ENCODE measurements at places on chromosomes 11 and 22.
A peak's percentile ranks its signal among the peaks of the same experiment; 100 is the strongest.

GRCh38 chr22:45450921-45451651 is 37.6 kb downstream of the RIBC2 start:
- no peaks in the 10 kb centered on the region for H3K4me1 ChIP-seq
- H3K36me3 ChIP-seq: no peaks in the 10 kb centered on the region

- H3K4me1 ChIP-seq: peaks cover 100% of the 10 kb centered on the region
- DNase-seq: peak; percentile 81
- no peaks in the 10 kb centered on the region for H3K27me3 ChIP-seq
- H3K27ac ChIP-seq: peak overlapping the region; percentile 96
These were observed 7.2 kb downstream of the GRK2 start for GRCh38 chr11:67273260-67273990.

DNA sequence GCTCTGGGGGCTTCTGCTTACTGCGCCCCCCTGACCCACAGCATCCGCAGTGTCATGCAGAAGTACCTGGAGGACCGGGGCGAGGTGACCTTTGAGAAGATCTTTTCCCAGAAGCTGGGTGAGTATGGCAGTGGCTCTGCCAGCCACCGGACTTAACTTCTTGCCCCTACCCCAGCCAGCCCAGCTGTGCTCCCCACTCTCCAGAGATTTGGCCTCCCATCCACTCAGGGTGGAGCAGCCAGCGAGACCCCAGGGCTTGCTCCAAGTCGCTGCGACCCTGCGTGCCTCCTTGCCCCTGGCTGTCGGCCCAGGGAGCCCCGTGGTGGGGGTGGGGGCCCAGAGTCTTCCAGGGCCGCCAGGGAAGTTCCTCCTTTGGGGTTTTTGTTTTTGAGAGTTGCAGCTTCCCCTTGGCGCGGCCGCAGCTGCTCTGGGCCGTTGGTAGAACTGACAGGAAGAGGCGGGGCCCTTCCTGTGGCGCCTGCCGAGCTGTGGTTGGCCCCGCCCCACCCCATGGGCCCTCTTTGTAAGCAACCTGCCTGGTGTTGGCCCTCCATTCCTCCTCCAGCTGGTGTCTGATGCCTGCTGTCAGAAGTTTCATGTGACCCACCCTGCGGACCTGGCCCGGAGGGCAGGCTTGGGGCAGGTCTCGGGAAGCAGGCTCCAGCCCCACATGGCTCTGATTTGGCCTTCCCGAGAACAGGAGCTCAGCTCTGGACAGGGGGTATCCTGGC is 11.1 kb downstream of the GRK2 start:
- H3K27ac ChIP-seq: peak overlapping the region; percentile 96
- peak; percentile 99 for DNase-seq
- H3K36me3 ChIP-seq: peaks cover 41% of the 10 kb centered on the region
- H3K4me3 ChIP-seq: peak overlapping the region; percentile 29
- peaks cover 88% of the 10 kb centered on the region for H3K4me1 ChIP-seq

DNA sequence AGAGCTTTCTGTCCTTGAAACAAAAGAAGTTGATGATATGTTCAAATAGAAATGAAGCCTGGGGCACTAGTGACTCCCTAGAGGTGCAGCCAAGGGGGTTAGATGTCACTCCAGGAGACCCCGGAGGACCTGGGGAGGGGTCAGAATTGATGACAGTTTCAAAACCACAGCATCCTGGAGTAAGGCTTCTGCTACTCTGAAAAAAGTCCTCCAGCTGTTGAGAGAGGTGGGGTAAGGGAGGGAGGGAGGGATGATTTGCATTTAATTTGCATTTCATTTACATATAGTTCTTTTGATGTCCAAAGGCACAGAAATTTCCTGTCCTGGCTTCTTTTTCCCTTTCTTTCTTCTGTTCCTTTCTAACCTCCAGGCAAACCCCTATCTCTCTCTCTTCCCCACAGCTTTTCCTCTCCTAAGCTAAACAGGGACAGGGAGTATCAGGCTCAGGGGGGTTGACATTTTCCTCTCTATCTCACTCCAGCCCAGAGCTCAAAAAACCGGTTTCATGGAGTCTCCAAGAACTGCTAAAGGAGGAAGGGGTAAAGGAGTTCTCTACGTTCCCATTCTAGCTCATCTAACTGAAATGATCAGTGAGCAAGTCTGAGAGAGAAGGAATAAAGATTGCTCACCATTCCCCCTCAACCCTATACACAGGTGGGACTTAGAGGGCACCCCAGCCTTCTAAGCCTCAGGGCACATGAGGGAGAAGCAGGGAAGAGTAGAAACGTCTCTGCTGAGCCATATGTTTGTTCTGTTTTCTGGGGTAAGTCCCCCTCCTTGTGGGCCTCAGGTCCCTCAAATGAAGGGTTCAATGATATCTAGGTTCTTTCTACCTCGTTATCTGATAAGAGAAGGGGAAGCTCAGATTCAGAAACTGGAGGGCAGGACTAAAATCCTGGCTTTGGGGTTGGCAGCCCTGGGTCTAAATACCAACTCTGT is 3.5 kb upstream of the POU2F3 start:
- H3K36me3 ChIP-seq: no peaks in the 10 kb centered on the region
- peaks cover 3% of the 10 kb centered on the region for H3K27me3 ChIP-seq
- no peak overlapping the region for H3K27ac ChIP-seq
- no peak for DNase-seq
- H3K4me1 ChIP-seq: peaks cover 6% of the 10 kb centered on the region
- no peak overlapping the region for H3K4me3 ChIP-seq

GRCh38 chr11:102081313-102081712 is 28.9 kb upstream of the YAP1 start:
- H3K27me3 ChIP-seq: no peaks in the 10 kb centered on the region
- no peak overlapping the region for H3K4me3 ChIP-seq
- H3K36me3 ChIP-seq: no peaks in the 10 kb centered on the region
- no peak for DNase-seq

- H3K4me3 ChIP-seq: no peak overlapping the region
- H3K27me3 ChIP-seq: no peaks in the 10 kb centered on the region
- no peak overlapping the region for H3K27ac ChIP-seq
- H3K36me3 ChIP-seq: peaks cover 9% of the 10 kb centered on the region
- DNase-seq: no peak
These were observed 117.4 kb downstream of the SGSM3 start for GRCh38 chr22:40487663-40488249.

GRCh38 chr11:88454881-88455280 is 117.3 kb upstream of the CTSC start:
- H3K36me3 ChIP-seq: no peaks in the 10 kb centered on the region
- no peak overlapping the region for H3K4me3 ChIP-seq
- no peaks in the 10 kb centered on the region for H3K27me3 ChIP-seq
- no peak overlapping the region for H3K27ac ChIP-seq
- no peak for DNase-seq

- no peak overlapping the region for H3K27ac ChIP-seq
- no peak overlapping the region for H3K4me3 ChIP-seq
- peak; percentile 78 for DNase-seq
- H3K27me3 ChIP-seq: no peaks in the 10 kb centered on the region
- H3K4me1 ChIP-seq: no peaks in the 10 kb centered on the region
These were observed 59.2 kb downstream of the SLC35F2 start for GRCh38 chr11:107799218-107799859.

GRCh38 chr11:44671234-44671633 is 55.5 kb upstream of the TSPAN18 start:
- no peak for DNase-seq
- no peaks in the 10 kb centered on the region for H3K36me3 ChIP-seq
- no peak overlapping the region for H3K27ac ChIP-seq
- H3K4me1 ChIP-seq: no peaks in the 10 kb centered on the region
- no peak overlapping the region for H3K4me3 ChIP-seq

DNA sequence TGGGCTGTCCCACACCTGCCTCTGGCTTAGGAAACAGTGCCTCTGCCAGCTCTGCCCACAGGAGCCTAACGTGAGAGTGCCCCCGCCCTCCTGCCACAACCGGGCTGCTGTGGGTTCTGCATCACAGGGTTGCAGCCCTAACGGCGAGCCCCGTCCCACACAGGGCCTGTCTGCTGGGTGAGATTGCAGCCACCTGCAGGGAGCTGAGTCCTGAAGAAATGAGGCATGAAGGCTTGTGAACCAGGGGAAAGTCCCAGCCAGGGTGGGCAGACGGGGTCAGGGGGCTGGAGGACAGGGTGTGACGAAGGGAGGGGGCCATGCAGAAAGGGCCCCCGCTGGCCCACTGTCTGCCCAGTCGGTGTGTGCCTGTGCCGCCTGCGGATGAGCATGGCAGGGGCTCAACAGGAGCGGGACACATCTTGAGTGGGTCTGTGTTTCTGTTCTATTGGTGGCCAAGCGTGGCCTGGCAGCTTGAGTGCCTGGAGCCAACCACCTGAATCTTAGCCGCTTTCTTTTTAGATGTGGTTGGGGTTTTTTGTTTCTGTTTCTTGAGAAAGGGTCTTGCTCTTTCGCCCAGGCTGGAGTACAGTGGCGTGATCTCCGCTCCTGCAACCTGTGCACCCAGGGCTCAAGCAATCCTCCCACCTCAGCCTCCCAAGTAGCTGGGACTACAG is 38.9 kb downstream of the CTTN start:
- no peaks in the 10 kb centered on the region for H3K4me1 ChIP-seq
- no peak overlapping the region for H3K27ac ChIP-seq
- no peak overlapping the region for H3K4me3 ChIP-seq
- H3K27me3 ChIP-seq: peaks cover 22% of the 10 kb centered on the region

- H3K4me3 ChIP-seq: no peak overlapping the region
- no peaks in the 10 kb centered on the region for H3K27me3 ChIP-seq
- H3K4me1 ChIP-seq: peaks cover 59% of the 10 kb centered on the region
- no peak overlapping the region for H3K27ac ChIP-seq
These were observed 25.4 kb upstream of the MYH9 start for GRCh38 chr22:36413022-36413775.

GRCh38 chr11:4087551-4087950 is 7.0 kb upstream of the RRM1 start:
- H3K27me3 ChIP-seq: no peaks in the 10 kb centered on the region
- DNase-seq: no peak
- H3K36me3 ChIP-seq: peaks cover 100% of the 10 kb centered on the region
- H3K27ac ChIP-seq: no peak overlapping the region
- no peak overlapping the region for H3K4me3 ChIP-seq
- H3K4me1 ChIP-seq: peaks cover 6% of the 10 kb centered on the region

- no peak overlapping the region for H3K27ac ChIP-seq
- no peaks in the 10 kb centered on the region for H3K4me1 ChIP-seq
- H3K27me3 ChIP-seq: no peaks in the 10 kb centered on the region
- no peak for DNase-seq
- no peaks in the 10 kb centered on the region for H3K36me3 ChIP-seq
These were observed 38.5 kb downstream of the OSBP2 start for GRCh38 chr22:30733181-30733631.

- H3K36me3 ChIP-seq: no peaks in the 10 kb centered on the region
- H3K4me1 ChIP-seq: no peaks in the 10 kb centered on the region
- H3K27ac ChIP-seq: no peak overlapping the region
- no peak for DNase-seq
- H3K4me3 ChIP-seq: no peak overlapping the region
- H3K27me3 ChIP-seq: no peaks in the 10 kb centered on the region
These were observed 4.4 kb downstream of the OR6M1 start for GRCh38 chr11:123801765-123802164.

DNA sequence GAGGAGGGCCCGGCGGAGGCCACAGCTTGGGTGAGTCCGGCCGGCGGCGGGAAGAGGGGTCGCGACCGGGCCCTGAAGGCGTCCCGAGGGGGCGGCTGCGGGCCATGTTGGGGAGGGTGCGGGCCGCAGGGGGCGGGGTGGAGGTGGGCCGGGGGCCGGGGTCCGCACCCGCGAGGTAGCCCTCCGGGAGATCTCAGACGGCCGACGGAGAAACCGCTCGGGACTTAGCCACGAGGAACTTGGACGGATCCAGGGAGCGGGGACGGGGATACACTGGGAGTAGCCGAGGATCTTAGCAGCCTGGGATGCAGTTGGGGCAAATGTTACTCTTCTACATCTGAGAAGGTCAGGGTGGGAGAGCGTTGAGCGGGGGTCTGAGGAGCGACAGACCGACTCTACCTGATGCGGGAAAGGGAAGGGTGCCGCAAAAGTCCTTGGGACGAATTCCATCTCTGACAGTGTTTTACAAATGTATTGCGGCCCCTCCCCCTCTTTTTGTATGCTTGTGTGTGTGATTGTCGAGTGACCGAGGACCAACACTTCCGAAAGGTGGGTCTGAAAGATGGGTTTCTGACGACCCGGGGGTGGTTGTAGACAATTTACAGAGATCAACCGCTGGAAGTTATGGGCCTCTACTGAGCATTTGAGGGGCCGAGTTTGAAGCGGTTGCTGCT is 658 bp downstream of the STIP1 start:
- peaks cover 44% of the 10 kb centered on the region for H3K4me1 ChIP-seq
- no peak for DNase-seq
- no peaks in the 10 kb centered on the region for H3K36me3 ChIP-seq
- no peak overlapping the region for H3K4me3 ChIP-seq

DNA sequence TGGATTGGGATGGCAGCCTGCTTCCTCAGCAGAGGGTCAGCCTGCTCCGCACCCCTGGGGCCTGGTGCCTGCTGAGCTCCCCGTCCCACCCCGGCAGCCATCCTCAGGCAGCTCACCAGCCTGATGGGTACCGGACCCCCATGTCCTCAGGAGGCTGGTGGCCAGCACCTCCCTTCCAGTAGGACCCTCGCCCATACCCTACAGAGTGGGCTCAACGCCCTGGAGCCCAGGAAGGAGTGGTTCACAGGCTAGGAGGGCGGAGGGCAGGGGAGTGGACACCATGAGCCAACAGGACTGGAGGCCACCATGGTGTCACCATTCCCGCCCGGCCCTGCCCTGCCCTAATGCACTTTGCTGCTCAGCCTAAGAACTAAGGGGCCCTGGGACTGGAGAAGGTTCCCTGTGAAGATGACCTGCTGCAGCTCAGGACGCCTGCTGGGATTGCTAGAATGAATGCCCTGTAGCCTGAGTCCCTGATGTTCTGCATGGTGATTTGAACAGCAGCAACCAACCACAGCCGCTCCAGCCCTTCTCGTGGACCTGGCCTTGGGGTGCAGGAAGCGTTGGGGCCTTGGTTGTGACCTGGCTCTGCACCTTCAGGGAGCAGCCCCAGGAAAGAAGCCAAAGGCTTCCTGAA is 1080.8 kb downstream of the BRD1 start:
- DNase-seq: peak; percentile 66
- no peak overlapping the region for H3K4me3 ChIP-seq
- H3K36me3 ChIP-seq: no peaks in the 10 kb centered on the region
- H3K27ac ChIP-seq: no peak overlapping the region

DNA sequence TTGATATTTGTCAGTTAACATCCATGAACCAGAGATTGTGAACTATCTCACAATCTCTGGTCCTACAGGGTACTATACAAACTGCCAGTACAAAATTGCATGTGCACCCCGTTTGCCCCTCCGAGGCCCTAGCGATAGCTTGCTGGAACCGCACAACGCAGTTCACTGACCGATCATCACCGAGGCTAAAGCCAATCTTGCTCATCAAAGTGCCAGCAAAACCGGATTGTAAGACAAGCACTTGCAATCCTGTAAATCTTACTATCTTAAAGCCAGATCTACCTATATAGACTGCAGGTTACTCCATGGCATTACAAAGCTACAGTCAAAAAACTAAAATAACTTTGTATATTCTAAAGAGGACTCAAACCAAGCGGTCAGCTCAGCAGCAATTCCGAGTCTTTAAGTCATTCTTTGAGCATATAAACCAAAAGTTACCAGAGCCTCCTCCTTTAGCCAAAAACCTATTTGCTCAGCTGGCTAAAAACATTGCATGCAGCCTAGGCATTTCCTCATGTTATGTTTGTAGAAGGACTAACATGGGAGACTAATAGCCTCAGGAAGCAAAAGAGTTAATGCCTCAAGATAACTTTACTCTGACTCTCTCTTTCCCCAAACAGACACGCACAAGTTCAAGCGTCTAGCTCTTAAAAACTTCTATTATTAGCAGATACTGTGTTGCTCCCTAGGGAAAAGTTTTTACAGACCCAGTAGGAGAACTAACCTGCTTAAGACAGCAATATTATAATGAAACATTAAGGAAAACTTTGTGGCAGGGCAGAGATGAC is 30.7 kb upstream of the CPT1A start:
- DNase-seq: peak; percentile 6
- no peaks in the 10 kb centered on the region for H3K36me3 ChIP-seq
- H3K27ac ChIP-seq: no peak overlapping the region

- no peaks in the 10 kb centered on the region for H3K4me1 ChIP-seq
- no peaks in the 10 kb centered on the region for H3K36me3 ChIP-seq
- H3K27ac ChIP-seq: no peak overlapping the region
- no peak overlapping the region for H3K4me3 ChIP-seq
These were observed 751.2 kb downstream of the BRD1 start for GRCh38 chr22:49076300-49077035.

Measured in spleen (tissue), 13 donors.